ENCODE measurements at places on chromosomes 7 and 10.

GRCh38 chr7:155491812-155492211 lies 33.9 kb downstream of the EN2 start:
- DNase-seq: no peak

DNA sequence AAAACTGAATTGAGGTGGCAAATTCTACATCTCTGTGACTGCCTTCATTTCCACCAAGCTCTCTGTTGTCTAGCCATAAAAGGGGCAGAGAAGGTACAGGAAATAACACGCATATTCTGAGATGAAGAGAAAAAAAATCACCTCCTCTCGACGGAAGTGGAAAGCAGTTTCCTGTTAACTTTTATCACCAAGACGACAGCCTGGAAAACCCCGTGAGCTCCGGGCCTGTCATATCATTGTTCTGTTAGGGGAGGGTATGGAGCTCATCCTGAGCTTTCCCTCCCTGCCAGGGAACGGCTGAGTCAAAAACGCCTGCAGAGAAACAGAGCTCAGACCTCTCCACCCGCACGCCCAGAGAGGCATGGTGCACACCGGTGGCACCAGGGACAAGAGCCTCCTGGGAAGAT lies 200.3 kb downstream of the PRPF18 start:
- DNase-seq: peak; percentile 54

DNA sequence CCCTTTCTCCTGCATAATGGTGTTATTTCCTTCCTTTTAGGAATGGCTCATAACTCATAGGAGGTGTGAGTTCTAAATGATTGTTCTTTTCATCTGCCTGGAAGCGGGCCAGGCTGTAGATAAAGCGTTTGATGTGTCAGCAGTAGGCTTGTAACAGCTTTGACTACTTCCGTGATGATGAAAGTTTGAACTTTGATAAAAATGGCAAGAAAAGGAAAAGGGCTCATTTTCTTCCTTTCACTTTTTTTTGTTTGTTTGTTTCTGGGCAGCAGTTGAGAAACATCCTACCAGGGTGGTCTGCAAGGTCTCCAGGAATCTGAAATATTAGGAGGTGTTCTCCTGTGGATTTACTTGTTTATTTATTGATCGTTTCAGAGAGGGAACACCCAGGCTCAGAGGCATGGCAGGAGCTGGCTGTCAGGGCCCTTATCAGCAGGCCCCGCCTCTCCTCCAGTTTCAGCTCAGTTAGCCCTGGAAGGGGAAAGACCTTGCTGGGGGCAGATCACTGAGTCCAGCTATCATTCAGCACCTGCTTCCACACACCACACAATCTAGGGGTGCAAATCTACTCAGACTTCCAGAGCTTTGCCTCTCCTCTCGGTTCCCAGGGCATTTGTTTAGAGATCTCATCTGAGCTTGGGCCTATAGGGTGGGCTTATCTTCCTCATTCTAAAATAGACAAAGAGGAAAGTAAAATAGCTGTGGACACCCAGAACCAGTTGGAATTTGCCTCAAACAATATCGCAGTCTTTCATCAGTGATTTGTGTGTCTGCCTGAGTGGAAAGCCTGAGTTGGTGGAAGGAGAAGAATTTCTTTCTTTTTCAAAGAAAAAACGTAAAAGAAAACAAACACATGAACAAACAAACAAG lies 130.9 kb downstream of the BMPER start:
- no peak for DNase-seq

GRCh38 chr10:133032976-133033741 lies 54.6 kb upstream of the ADGRA1 start:
- no peak for DNase-seq

GRCh38 chr7:139738101-139738489 lies 39.7 kb downstream of the HIPK2 start:
- DNase-seq: no peak

- DNase-seq: no peak
Measured at GRCh38 chr10:20173046-20173445, 356.8 kb downstream of the PLXDC2 start.

- no peak for DNase-seq
Measured at GRCh38 chr7:69683002-69683401, 84.7 kb downstream of the AUTS2 start.

- DNase-seq: peak; percentile 12
Measured at GRCh38 chr7:43586251-43586900, 3.5 kb downstream of the STK17A start.
